ENCODE measurements at places on chromosomes 1 and 21.
A peak's percentile ranks its signal among the peaks of the same experiment; 100 is the strongest.

- DNase-seq, result no peak
Observed at GRCh38 chr1:229035054-229035747, 235.7 kb upstream of the RAB4A start.

GRCh38 chr1:180908074-180908765 lies 4.5 kb upstream of the KIAA1614 start:
- DNase-seq, result no peak

- no peak for DNase-seq
Observed at GRCh38 chr1:221040691-221041285, 161.5 kb downstream of the HLX start.

GRCh38 chr1:151060007-151060656 lies at the start of gene MLLT11:
Gene MLLT11, plus strand, starts transcription at chr1:151060397. Its CDS starts 6,828 bp downstream, at chr1:151067225.
- peak; percentile 68 for DNase-seq

DNA sequence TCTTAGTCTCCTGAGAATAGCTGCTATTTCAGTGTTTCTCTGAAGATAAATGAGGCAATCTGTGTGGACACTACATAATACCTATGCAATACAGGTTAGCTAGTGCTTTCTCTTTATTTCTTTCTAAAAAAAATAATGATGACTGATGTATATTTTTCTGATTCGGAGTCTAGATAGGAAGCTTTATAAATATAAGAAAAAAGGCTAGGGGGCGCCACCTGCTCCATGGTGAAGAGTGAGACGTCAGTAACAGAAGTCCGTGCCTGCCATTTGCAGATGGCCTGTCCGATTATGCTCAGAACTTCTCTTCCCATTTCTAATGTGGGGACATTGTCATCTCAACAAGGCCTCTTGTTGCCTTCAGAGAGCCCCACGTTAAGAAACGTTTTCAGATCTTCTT lies 26.4 kb downstream of the QSOX1 start:
- DNase-seq, result peak; percentile 25

DNA sequence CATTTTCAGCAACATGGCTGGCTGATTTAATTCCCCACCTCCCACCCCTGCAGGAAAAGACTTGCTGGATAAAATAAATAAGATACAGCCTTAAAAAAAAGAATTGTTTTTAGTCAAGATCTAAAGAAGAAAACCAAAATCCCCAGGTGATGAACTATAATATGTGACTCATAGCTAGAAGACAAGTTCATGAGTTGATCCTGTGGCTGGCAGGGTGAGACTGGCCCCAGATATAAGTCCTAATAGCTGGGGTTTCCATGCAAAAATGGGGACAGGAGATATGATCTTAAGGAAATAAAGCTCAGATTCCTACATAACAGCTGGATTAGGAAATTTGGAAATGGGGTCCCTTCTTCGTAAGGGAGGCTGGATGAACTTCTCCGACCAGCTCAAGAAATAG lies 21.9 kb upstream of the RGSL1 start:
- no peak for DNase-seq

- peak; percentile 26 for DNase-seq
Observed at GRCh38 chr1:201795066-201795465, 33.9 kb upstream of the IPO9 start.

GRCh38 chr1:18727956-18728355 lies 97.3 kb downstream of the PAX7 start:
- no peak for DNase-seq

DNA sequence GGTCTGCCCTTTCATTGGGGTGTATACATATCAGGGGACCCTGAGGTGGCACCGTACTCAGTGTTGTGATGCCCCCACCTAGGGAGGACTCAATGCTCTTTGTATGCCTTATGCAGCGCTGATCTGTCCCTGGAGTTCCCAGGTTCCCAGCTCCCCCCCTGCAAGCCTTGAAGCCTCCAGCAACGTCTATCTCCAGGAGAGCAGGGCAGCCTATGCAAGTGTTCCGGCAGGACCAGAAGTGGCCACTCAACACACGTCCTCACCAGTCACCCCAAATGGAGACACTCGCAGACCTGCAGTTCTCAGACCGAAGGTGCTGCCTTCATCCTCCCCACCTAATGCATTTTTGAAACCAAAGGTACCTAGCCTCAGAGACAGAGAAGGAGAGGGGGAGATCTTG lies 25.2 kb upstream of the CNTN2 start:
- no peak for DNase-seq

- no peak for DNase-seq
Observed at GRCh38 chr1:206674745-206675175, 9.9 kb upstream of the MAPKAPK2 start.

GRCh38 chr1:180534214-180534613 lies 24.6 kb upstream of the OVAAL start:
- no peak for DNase-seq

- DNase-seq, result no peak
Observed at GRCh38 chr1:155064111-155064831, 731 bp downstream of the EFNA4 start.

GRCh38 chr1:197126691-197127090 lies 19.8 kb downstream of the ASPM start:
- no peak for DNase-seq

GRCh38 chr1:205344066-205344928 lies 12.4 kb downstream of the KLHDC8A start:
- peak; percentile 61 for DNase-seq

- DNase-seq, result peak; percentile 76
Observed at GRCh38 chr21:33244082-33244778, 14.5 kb downstream of the IFNAR2 start.

DNA sequence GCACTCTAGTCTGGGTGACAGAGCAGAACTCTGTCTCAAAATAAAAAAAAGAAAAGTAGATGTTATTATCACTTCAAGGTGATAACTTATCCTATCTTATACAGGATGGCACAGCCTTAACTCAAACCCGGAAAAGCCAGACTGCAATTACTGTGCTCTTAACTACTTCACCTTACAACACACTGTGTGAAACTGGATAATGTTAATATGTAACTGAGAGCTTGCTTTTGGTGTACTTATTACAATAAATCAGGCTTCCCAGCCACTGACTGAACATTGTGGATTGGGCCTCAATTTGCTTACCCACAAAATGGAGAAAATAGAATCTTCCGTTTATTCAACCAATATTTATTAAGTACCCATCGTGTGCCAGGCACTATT lies 1.4 kb downstream of the ORC1 start:
- no peak for DNase-seq

DNA sequence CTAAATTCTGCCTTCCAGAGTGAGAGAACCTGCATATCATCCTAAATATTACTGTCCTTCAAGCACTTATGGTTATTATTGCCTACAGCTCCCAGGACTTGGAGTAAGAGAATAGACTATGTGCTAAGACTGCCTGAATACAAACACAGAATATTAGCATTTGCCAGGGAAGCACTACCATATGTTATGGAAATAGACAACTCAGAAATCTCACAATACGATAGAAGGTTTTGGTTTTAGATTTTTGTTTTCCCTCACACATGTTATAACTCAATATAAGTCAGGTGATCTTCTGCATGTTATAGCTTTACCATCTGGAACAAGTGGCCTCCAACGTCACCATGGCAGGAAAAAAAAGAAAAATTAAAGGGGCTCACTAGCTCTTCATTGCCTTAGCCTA lies 413.9 kb downstream of the LRRIQ3 start:
- no peak for DNase-seq

GRCh38 chr1:28114844-28115243 lies 26.4 kb upstream of the EYA3 start:
- DNase-seq, result no peak

GRCh38 chr1:33169290-33170055 lies 12.4 kb downstream of the TRIM62 start:
- DNase-seq, result no peak

GRCh38 chr21:22250355-22250754 lies 1252.1 kb downstream of the NCAM2 start:
- no peak for DNase-seq

DNA sequence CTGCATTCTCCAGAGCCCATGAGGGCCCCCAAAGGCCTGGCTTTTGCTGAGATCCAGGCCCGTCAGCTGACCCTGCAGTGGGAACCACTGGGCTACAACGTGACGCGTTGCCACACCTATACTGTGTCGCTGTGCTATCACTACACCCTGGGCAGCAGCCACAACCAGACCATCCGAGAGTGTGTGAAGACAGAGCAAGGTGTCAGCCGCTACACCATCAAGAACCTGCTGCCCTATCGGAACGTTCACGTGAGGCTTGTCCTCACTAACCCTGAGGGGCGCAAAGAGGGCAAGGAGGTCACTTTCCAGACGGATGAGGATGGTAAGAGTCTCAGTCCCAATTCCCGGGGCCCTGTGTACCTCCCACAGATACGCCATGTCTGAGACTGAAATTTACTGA lies 39.1 kb downstream of the PTPRU start:
- no peak for DNase-seq

GRCh38 chr1:48242141-48242736 lies 19.7 kb downstream of the SLC5A9 start:
- DNase-seq, result peak; percentile 55

- peak; percentile 62 for DNase-seq
Observed at GRCh38 chr21:46153247-46154154, 1.9 kb downstream of the FTCD start.

- DNase-seq, result no peak
Observed at GRCh38 chr1:161497961-161498360, 7.3 kb upstream of the FCGR2A start.

- DNase-seq, result peak; percentile 29
Observed at GRCh38 chr1:180168786-180169639, 14.3 kb downstream of the QSOX1 start.

DNA sequence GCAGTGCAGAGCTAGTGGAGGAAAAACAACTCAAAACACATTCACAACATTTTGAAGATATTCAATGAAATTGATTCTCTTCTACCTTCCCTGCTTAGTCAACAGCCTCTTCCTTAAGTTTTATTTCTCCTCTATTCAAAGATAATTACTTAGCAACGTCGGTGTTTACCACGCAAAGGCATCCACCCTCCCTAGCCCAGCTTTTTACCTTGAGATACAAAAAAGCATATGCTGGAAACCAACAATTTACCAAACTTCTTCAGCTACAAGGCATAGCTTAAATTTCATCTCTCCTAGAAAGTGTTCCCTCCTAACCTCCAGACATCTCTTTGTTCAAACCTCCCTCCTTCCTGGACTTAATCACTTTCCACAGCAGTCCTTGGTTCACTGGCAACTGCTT lies 102.8 kb upstream of the SOD1 start:
- no peak for DNase-seq

- no peak for DNase-seq
Observed at GRCh38 chr1:90671741-90672140, 45.4 kb downstream of the BARHL2 start.

DNA sequence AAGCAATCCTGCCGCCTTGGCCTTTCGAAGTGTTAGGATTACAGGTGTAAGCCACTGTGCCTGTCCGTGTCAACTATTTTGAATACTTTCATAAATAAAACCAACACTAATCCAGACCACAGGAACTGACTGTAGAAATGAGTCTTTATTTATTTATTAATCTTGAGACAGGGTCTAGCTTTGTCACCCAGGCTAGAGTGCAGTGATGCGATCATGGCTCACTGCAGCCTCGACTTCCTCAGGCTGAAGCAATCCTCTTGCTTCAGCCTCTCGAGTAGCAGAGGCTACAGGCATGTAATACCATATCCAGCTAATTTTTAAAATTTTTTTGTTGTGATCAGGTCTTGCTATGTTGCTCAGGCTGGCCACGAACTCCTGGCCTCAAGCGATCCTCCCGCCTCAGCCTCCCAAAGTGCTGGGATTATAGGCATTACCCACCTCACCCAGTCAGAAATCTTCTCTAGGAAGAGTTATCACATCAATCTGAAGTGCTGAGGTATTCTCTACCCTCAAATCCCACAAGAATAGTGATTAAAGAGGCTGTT lies 21.7 kb upstream of the CPLANE2 start:
- no peak for DNase-seq

DNA sequence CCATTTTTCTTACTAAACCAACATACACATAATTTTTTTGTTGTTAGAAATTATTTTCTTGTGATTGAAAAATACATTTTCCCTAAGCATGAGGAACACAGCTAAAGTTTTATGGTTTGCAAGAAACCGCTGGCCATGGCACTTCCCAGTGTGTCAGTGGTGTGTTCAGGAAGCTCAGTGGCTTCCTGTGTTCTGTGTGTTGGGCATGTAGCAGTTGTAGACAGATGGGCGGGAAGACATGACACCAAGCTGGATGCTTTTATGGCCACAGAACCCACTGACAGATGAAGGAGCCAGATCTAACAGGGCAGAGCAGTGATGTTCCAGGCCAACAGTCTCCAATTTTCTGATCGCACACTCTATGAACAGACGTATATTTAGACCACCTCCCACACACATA lies 119.8 kb downstream of the GALNT2 start:
- peak; percentile 94 for DNase-seq

GRCh38 chr1:83746234-83746633 lies 252.7 kb downstream of the TTLL7 start:
- DNase-seq, result no peak

GRCh38 chr1:105909811-105910210 lies 1146.7 kb upstream of the PRMT6 start:
- no peak for DNase-seq

DNA sequence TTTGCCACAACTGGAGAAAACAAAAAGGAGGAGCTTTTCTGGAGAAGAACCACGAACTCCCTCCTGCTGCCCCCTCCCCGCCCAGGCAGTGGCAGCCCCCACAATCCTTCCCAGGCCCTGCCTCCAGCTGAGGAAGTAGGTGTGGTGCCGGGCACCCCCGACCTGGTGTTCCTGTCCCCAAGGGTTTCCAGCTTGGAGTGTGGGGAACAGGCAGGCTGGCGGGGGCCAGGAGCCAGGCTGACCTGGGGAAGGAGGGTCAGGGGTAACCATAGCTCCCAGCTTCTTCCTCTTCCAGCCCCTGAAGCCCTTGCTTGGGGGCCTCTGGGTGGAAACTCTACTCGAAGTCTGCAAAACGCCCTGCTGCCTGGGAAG lies 4.2 kb upstream of the HES5 start:
- no peak for DNase-seq

DNA sequence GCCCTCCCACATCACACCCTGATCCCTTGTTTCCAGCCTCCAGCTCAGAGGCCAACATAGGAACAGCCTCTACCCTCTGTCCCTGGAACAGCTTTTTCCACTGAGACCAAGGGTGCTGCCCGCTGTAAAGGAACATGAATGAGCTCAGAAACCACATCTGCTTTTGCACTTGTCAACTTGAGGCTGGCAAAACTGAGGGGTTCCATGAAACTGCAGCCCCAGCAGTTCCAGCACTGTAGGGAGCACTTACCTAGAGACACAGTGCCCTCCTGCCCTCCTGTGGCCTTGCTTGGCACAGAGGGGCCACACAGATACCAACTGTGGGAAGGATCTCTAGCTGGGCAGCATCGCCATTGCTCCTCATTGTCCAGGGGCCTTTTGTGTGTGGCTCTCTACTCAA lies 51.7 kb downstream of the ITPKB start:
- peak; percentile 88 for DNase-seq

GRCh38 chr1:39277879-39278278 lies 73.4 kb downstream of the MACF1 start:
- no peak for DNase-seq

- DNase-seq, result no peak
Observed at GRCh38 chr1:221862971-221863370, 121.1 kb upstream of the DUSP10 start.

DNA sequence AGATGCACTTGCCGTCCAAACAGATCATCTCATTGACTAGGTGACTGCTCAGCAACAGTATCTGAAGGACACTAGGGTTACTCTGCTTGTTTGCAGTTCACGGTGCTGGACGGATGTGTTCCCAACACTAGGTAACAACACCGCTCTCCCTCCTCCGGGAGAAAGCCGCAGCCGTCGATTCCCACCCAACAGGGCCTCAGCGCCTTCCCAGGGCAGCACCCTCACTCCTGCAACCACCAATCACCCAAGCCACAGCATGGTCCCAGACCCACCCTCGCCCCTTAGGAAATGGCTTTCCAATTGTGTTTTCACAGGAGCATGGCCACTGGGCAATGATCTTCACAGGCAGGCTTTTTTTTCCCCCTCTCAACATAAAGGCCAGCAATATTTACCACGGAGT lies 779 bp downstream of the TLR5 start:
- DNase-seq, result no peak
